HCT116 (cell line): ENCODE measurements at places on chromosomes 6 and 20.

- DNase-seq: no peak
Measured at GRCh38 chr20:10111959-10112250, 77.1 kb downstream of the ANKEF1 start.

DNA sequence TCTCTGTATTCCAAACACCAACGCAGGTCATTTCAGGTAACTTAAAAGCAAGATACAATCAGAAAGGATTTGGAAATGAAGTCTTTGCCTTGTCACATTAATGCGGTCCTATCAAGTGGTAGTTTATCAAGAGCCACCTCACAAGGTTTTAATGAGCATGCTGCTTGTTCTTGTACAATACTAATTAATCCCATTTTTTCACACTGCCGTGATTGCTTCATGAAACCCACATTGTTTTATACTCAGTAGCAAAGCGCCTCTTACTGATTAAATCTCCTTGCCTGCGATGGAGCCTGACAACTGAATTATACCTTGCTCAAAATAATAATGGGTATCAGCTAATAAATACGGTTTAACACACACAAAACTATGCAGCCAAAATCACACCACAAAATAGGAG, 234.1 kb upstream of the TSHZ2 start:
- DNase-seq: no peak

DNA sequence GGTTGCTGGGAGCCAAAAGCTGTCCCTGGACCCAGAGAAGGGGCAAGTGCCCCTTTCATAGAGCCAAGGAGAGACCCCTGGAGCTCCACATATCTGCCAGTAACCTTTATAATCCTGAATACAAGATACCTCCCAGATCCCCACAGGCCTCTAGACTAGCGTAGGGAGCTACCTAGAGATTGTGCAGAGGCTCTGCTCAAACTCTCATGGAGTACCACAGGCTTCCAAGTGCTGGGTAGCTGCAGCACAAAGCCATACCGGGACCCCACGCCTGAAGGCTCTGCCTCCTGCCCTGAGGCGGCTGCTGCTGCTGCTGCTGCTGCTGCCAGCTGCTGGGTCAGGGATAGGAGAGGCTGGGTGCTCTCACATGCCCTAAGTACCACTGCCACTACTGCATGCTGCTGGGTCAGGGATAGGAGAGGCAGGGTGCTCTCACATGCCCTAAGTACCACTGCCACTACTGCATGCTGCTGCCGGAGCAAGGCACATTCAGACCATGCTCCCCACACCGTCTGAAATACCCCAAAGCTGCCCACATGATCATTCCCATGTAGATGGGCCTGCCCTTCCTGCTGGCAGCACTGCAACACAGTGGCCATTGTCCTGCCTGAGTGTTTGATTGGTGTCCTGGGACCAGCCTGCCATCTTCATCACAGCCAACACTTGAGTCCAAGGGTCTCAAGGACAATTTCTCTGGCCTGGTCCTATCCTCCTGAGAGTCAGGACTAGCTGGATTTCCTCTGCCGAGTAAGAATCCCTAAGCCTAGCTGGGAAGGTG, 1434.3 kb upstream of the ADGRB3 start:
- no peak for DNase-seq

DNA sequence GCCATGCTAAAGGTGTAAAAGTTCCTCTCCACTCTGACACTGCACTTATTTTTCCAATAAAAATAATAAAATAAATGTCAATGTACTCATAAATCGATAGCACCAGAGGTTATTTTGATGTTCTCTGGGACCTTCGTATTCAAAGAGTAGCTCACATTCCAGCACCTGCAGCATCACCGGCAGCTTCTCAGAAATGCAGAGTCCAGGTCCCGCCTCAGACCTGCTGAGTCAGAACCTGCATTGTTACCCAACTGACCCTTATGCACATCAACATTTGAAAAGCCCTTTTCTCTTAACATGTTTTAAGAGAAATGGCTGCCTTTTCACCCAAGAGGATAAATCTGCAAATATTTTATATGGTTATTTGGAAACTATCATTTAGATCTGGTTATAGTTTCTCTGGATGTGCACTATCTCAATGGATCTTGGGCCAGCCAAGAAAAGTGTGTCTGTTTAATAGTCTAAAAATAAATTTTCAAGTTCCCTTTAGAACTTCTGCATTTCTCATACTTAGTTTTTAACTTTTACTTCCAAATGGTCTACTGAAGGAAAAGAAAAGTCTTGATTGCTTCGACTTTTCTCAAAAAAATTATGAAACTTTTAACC, 216.2 kb upstream of the PRDM1 start:
- no peak for DNase-seq

- DNase-seq: no peak
Measured at GRCh38 chr6:96227135-96227534, 211.4 kb downstream of the FUT9 start.

GRCh38 chr6:118709859-118710350, 58.5 kb upstream of the CEP85L start:
- no peak for DNase-seq

- no peak for DNase-seq
Measured at GRCh38 chr6:5504078-5504477, 242.8 kb downstream of the FARS2 start.

GRCh38 chr20:25081065-25081729, 744 bp downstream of the VSX1 start:
- no peak for DNase-seq
